Activated CD8-positive, alpha-beta memory T cell treated with anti-CD3 and anti-CD28 coated beads for 1 hour (primary cell): ENCODE measurements at places on chromosomes 7 and 10.

DNA sequence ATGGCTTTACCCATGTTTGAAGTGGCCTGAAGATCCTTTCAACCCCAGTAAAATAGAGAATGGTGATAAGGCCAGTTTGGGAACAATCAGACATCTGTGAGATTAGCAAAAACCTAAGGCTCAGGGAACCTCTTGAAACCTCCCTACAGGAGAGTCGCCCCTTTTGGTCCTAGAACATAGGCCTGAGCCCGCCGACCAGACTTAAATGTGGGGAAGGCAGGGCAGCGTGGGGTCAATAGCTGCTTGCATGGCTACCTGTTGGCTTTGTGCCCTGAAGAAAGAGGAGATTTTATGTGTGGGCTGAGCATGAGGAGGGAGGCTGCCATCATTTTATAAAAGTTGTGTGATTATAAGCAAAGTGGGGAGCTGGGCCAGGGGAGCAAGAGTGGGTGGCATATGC, 97.6 kb upstream of the TBX20 start:
- no peak for DNase-seq

DNA sequence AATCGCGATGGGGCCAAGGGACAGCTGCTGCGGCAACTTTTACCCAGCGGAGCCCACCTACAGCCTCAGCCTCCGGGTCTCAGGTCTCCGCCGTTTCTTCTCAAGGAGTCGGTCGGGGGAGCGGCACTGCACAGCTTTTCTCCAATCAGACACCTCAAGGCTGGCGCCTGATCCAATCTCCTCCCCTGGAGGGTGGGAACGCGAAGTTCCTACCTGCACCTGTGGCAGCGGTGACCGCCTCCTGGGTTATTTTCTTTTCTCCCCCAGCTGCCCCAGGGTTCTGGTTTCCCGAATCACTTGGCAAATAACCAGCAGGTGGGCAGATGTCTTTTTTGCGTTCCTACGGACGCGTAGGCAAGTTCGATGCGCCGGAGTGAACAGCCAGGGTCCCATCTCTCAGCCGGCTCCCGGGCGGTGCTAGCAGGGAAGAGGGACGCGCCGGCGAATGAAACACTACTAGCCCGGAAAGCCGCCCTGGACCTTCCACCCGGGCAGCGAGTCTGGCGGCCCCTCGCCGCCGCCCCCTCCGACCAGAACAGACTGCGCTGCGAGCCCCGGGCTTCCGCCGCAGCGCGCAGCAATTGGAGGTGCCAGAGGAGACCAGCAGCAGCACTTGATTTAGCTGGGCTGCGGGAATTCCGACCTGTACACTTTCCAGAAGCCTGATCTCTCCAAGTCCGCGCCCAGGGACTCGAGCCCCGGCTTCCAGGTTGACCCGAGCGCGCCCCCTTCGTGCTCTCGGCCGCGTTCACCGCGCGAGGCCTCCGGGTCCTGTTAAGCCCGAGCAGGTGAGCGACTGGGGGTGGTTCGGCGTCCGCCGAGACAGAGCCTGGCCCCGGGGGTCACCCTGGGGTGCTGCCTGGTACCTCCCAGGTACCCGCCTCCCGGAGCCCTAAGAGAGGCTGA, at the start of gene PRR15:
Gene PRR15, plus strand, starts transcription at position 246 of the 906 bp plus-strand sequence. CDS start 2,495 bp downstream, outside the sequence.
- DNase-seq: no peak

DNA sequence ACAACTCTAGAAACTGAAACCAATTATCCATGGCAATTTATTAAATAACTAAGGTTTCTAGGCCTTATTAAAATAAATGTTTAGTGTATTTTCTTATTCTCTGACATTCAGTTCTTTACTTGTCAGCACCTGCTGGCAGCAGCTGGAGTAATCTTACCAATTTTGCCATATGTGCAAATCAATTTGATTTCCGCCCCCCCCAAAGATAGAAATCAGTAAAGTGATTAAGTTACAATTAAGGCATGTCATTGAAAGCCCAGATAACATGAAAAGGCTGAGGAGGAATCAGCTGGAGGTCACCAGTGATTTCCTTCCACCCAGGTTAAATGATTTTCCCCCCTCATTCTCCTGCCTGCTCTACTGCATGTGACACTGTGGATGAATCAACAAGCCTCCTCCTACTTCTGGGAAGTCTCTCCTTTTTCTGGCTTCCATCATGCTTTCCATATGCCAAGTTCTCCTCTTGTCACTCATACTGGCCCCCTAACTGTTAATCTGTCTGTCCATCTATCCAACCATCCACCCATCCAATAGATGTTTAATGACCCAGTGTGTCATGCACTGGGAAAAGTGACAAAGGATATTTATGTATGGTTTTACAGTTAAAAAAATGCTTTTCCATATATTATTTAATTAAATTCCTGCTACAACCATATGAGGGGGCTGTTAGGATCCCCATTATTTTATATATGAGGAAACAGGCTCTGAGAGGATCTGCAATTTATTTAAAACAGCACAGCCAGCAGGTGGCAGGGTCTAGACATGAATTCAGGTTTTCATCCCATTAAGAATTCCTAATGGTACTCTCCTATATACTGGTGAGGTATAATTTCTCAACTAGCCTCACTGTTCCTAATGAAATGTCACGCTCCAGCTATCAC, 116.5 kb downstream of the ATXN7L1 start:
- DNase-seq: no peak

DNA sequence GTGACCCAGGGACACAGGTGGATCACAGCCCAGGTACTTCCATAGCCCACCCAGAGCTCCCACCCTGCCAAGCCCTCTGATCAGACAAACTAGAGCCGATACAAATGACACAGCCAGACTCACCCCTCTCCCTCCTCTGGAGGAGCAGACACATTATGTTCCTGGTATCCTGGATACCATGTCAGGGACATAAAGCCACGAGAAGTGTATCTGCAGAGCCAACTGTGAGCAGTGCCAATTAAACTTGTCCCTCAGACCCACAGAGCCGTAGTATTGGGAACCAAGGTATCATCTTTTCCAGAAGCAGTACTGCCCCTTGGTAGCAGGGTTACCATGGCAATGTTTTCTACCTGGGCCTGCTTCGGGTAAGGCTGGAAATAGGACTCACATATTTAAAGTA, 47.3 kb upstream of the CPXM2 start:
- no peak for DNase-seq

DNA sequence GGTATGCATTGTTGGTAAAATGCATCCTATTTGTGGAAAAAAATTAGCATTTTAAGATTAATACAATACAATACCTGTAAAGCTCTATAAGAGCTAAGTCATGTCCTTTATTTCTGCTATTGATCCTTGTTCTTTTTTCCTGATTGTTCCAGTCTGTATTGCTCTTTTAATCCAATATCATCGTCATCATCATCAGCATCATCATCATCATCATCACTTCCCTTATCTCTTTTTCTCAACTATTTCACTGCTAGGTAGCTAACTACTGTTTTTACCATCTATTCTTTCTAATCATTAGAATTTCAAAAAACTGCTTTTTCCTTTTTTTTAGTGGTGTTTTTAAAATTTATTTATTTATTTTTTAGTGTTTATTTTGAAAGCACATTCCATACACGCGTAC, 71.2 kb downstream of the ABCC2 start:
- DNase-seq: no peak

GRCh38 chr10:93166134-93166533, 92.4 kb downstream of the CYP26A1 start:
- no peak for DNase-seq

- no peak for DNase-seq
These were observed 23.2 kb downstream of the COL1A2 start for GRCh38 chr7:94417901-94418300.

- DNase-seq: no peak
These were observed 36.6 kb downstream of the PLPP4 start for GRCh38 chr10:120493411-120494312.
